Osteocyte (in vitro differentiated cells): ENCODE measurements at places on chromosomes 3 and 15.

DNA sequence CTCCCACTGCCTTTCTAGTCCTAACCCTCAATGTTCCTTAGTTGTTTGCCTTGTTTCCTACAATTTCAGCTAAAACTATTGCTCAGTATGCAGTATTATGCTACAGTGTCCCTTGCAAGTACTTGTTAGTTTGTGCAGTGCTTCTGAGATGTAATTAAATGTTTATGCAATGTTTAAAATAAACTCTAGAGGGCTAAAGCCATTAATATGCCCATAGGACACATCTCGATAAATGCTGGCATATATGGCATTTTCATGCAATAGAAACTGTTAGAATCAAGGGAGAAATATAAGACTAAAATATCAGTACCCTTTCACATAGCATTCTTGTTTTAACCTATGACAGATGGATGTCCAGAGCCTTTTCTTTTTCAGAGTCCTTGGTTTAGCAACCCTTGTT lies 59.8 kb upstream of the ACKR4 start:
- DNase-seq, result no peak

DNA sequence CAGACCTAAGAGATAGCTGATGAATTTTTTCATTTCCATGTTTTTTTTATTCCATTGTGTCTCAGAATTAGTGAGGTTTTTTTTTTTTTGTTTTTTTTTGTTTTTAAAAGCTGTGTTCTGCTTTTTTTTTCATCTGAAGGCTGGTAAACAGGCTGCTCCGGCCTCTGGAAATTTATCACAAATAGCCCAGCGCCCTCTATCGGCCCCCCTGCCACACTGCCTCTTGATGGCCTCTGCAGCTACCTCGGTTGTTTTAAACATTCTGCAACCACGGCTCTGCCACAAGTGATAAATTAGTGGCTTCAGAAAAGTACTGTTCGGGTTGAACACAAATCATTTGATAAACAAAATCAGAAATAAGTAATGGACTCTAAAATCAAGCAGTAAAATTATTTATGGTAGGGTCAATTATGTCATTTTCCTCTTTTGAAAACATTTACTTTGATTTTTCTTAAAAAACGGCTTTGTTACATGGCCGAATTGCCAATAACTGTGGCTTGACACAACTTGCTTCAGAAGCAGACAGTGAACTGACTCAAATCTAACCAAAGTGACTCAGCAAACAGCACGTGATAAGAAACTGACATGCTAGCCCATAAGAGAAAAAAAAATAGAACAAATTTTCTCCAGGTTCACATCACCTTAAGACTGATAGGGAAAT lies 87.8 kb downstream of the RSL24D1 start:
- no peak for DNase-seq

DNA sequence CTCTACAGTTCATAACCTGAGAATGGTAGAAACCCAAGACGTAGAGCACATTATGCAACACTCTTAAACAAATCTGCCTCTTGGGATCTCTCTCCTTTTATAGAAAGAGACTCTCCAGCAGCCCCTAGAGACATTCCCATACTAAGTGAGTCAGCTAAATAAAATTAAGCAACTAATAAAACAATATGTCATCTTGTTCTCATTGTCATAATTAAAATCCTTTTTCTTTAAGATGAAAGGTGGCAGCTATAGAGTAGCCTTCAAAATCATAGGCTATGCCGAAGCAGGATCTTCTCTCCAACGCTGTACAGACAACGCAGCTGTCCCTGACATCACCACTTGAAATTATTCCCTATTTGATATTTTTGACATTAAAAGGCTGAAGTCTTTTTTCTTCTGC lies 790.0 kb downstream of the FHIT start:
- DNase-seq, result no peak

- DNase-seq, result no peak
Observed at GRCh38 chr3:60757724-60758123, 493.5 kb downstream of the FHIT start.

DNA sequence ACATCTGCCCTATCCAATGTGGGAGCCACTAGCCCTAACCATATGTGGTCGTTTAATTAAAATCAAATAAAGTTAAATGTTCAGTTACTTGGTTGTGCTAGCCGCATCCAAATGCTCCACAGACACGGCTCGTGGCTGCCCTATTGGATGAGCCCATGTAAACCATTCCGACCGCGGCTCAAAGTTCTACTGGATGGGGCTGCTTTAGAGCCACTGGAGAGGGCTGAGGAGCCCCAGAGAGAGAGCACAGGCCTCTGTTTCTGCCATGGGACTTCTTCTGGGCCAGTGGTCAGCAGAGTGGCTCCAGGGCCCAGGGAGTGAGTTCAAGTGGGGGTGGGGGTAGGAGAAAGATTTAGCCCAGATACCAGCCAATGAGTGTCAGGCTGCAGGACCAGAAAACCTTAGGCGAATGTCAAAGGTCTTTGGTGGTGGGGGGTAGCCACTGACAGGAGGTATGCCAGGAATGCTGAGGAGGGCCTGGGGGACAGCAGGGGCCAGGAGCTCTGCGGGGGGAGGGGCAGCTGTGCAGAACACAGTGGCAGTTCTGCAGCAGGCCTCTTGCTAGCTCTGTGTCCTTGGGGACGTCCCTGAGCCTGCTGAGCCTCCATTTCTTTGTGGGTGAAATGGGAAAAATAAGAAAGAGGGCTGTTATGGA lies 30.1 kb downstream of the SPSB4 start:
- DNase-seq, result no peak

DNA sequence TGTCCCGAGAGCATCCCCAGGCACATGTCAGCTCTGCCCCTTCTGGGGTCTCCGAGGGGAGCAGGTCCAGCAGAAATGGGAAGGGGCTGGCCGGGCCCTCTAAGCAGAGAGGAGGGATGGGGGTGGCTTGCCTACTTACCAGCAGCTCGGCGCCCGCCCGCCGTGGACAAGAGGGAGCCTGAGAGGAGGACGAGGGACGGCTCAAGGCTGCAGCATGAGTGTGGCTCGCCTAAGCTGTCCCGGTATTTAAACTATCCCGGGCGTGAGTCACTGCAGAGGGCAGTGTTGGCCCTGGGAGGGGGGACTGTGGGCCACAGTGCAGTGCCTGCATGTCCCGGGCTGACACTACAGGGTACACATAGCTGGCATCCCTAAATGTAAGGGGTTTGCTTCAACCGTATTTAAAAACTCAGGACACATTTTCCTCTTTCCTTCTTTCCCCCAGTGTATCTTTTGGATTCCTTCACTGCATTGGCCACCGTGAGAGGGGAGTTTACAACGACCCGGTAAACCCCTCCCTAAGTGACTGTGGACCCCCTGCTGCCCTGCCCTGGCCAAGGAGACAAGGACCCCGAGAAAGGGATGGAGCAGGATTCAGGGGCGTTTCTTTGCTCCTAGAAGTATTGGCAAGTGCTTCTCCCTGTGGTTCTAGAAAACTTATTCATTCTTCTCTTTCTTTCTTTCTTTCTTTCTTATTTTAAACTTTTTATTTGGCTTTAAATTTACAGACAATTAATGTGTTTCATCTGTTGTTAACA lies at the start of gene LRRC15:
Gene LRRC15 (minus strand): TSS at position 222 of the 758 bp plus-strand sequence. CDS start 8,700 bp downstream, outside the sequence.
- DNase-seq, result no peak

- DNase-seq, result peak; percentile 54
Observed at GRCh38 chr3:38122712-38123290, 14.1 kb downstream of the ACAA1 start.

- DNase-seq, result peak; percentile 86
Observed at GRCh38 chr3:32391643-32392535, at the start of gene CMTM7. CMTM7 (plus strand) TSS chr3:32391853; CDS start chr3:32391907, 54 bp downstream.

DNA sequence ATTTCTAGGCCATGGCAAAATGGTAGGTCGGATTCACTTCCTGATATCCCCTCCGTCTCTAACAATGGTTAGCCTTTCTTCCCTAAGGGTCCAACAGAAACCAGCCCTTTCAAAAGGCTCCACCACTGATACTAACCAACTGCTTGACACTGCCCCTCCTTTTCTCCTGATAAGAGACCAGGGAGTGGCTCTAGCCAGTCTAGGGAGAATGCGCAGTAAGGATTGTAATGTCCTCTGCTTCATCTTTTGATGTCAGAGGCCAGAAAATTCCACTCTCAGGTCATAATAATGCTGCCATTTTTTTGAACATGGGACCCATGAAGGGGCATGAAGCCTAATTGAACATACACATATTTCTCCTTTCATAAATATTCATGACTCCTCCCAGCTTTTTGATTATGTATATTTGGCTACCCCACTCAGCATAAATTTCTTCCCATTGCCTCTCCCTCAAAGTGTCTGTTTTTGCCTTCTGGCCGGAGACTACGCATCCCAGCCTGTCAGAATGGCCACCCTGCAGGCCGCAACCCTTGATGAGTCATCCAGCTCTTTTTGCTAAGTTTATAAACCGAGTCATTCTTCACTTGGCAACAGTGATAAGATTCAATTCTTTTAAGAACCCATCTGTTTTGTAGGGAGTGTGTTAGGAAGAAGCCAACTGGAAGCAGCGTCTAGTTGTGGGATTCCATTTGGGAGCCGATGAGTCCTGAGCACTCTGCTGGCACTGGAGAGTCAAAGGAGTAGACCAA lies 189.0 kb upstream of the MCTP2 start:
- DNase-seq, result no peak

GRCh38 chr3:115687721-115688120 lies 64.4 kb downstream of the GAP43 start:
- no peak for DNase-seq

DNA sequence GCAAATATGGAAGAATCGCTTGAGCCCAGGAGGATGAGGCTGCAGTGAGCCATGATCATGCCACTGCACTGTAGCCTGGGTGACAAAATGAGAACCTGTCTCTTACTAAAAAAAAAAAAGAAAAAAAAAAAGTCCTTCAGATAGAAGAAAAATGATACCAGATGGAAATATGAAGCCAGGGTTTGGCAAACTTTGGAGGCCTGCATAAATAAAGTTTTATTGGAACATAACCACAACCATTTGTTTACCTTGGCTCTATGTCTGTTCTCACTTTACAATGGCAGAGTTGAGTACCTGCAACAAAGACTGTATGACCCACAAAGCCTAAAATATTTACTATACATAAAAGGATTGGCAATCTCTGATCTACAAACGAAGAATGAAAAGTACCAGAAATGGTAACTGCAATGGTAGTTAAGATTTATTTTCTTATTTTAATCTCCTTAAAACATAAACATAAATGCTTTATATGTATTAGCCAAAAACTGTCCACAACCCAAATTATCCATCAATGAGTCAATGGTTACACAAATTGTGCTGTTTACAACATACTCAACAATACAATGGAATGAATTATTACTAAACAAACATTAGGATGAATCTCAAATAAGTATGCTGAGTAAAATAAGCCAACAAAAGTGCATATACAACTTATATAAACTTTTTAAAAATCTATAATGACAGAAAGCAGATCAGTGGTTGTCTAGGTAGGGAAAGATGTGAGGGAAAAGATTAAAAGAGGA lies 41.8 kb downstream of the GOLGB1 start:
- no peak for DNase-seq

- DNase-seq, result no peak
Observed at GRCh38 chr3:46668116-46668515, 25.4 kb downstream of the ALS2CL start.

GRCh38 chr15:59457103-59457502 lies 19.1 kb downstream of the FAM81A start:
- no peak for DNase-seq

DNA sequence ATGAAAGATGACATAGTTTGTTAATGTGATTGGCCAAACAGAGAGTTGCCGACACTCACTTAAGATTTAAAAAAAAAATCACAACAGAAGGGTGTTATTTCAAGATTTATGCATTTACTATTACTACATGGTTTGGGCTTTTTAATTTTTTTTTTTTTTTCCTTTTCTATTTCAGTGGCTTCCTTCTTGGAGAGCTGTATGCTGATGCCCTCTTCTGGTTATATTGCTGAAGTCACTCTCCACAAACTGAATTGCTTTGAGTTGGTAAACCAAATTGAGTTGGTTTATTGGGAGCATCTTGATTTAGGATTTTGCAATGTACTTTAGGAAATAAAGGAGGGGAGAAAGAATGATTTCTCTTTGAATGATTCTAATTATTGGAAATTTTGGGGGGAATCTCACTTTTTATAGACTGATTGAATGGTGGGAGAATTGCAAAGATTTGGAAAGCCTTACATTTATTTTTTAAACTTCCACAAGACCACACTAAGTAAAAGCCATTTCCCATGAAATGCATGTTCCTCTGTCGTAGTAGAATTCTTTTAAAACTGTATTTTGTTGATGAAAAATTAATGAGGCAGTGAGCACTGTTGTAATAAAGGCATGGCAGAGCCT lies 186.6 kb upstream of the FEZF2 start:
- no peak for DNase-seq

DNA sequence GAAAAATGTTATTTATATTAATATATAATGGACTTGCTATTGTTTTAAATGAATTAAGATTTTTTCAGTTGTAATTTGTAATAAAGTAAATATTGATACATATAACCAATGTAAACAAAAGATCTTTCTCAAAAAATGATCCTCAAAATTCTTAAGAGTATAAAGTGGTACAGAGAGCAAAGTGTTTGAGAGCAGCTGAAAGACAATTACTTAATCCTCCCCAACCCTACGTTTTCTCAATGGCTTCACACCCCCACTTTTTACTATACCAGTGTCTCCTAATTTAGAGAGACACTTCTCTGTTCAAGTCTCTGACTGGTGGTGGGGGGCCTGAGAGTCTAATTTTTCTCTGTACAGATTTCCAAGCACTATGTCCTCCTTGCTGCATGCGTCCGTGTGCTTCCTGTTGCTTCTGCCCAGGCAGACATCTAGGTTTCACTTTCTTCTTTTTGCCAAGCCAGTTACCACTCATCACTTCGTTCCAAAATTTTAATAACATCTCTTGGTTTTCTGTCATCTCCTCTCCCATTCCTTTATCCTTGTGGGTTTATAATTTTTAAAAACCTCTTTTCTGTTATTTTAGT lies 276.3 kb upstream of the DNAJC19 start:
- no peak for DNase-seq

DNA sequence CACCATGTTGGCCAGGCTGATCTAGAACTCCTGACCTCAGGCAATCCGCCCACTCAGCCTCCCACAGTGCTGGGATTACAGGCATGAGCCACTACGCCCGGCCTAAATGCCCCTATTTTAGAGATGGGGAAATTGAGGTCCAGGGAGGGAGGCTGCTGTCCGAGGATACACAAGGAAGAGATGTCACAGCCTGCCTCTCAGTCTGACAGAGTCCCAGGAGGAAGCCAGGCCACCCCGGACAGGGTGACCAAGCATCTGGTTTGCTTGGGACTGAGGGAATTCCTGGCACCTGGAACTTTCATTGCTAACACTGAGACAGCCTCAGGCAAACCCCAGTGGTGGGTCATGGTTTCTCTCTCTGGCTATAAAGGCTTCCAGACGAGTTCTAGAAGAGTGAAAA lies 30.6 kb upstream of the ADAMTS7 start:
- no peak for DNase-seq

- DNase-seq, result no peak
Observed at GRCh38 chr3:82133070-82133606, 371.7 kb upstream of the GBE1 start.
